ENCODE measurements at places on chromosomes 12 and 14.

GRCh38 chr14:77097006-77097699, 905 bp upstream of the CIPC start:
- DNase-seq = peak; percentile 61

DNA sequence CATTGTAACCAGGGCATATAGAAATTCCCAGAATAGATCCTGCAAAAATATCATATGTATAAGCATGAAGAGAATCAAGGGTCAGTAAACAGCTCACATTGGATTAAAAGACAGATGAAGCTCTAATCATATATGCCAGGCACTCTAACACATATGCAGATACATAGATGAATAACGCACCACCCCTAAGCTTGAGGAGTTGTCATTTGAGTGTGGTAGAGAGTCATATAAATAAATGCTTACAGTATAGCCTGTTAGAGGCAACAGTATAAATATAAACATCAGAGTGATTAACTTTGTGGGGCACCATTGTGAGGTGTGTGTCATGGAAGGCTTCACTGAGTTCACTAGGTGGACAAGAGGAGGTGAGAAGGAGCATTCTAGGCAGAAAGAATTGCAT, 346.7 kb upstream of the PRICKLE1 start:
- no peak for DNase-seq

DNA sequence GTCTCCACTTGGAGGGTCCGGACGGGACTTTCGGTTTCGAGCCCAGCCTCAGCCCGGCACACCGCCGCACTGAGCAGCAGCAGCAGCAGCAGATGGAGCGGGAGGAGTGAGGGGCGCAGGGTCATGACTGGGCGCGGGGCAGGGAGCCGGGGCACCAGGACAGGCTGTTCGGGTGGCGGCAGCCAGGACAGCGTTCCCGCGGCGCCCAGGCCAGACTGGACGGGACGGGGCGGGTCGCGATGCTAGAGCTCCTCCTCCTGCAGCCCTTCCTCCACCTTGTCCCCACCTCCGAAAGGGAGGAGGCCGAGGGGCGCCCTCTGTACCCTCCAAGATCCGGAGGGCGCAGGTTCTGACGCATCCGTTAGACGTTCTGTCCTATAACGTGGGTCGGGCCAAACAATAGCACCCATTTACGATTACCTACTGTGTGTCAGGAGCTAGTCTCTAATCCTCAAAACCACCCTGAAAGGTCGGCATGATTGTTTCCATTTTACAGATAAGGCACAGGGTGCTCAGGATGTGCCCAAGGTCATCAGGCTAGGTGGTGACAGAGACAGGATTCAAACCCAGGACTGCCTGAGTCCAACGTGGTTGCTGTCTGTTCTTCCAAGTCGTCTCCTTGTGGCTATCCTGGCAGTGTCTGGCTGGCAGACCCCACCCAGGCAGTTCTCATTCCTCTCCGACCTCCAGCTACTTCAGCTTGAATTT, at the start of gene FKBP11:
FKBP11 (minus strand) TSS at position 189 of the 708 bp plus-strand sequence; CDS start at position 125, 64 bp downstream.
- peak; percentile 78 for DNase-seq

- no peak for DNase-seq
These were observed 257.6 kb downstream of the EGLN3 start for GRCh38 chr14:33693237-33693636.

- no peak for DNase-seq
These were observed 21.0 kb downstream of the NDUFA12 start for GRCh38 chr12:94982456-94982855.

DNA sequence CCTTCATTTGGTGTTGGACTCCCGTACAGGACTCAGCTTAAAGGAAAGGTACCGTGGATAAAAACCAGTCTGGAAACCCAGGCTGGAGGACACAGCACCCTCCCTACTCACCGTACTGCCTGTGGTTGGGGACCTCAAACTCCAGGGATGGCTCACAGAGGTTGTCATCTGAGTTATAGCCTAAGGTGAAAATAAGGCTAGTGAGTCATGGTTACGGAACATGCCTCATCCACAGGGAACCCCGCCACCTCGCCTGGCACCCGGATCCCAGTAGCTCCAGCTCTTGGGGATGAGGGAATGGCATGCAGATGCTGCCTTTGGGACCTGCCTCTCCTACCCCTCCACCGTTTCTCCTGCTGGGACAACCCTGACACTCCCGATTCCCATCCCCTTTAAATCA, 36.8 kb upstream of the GPR68 start:
- no peak for DNase-seq

- DNase-seq = no peak
These were observed 132.5 kb downstream of the GPR135 start for GRCh38 chr14:59332727-59333126.

DNA sequence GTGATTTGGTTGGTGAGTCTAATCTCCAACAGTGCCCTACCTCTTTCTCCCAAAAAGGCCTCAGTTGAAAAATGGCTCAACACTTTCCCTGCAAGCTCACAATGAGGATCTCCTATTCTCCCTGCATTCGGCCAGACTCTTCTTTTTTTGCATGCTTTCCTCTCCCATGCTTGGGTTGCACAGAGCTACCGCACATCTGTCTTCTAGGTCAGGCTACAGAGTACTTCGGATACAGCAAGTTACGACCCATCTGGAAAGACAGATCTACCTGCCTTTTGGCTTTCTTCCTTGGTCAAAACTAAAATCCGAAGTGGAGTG, 305 bp upstream of the SLC16A7 start:
- DNase-seq = no peak

GRCh38 chr12:79055926-79056674, 191.5 kb downstream of the SYT1 start:
- no peak for DNase-seq

GRCh38 chr12:47602325-47602724, 103.5 kb downstream of the RPAP3 start:
- DNase-seq = no peak

Data from NCI-H82 (cell line).